ENCODE measurements at places on chromosomes 11 and 22. TPM values are rescaled to one million over a fixed set of nuclear protein-coding genes. Genes with fewer than 3 reads are reported as not detected.
A peak's percentile ranks its signal among the peaks of the same experiment; 100 is the strongest.

Gene TEAD1
- total RNA-seq = 131 TPM

Gene ZC3H7B
- total RNA-seq = 45.9 TPM

GRCh38 chr22:49046546-49047361 lies 780.9 kb downstream of the BRD1 start:
- DNase-seq = no peak

DNA sequence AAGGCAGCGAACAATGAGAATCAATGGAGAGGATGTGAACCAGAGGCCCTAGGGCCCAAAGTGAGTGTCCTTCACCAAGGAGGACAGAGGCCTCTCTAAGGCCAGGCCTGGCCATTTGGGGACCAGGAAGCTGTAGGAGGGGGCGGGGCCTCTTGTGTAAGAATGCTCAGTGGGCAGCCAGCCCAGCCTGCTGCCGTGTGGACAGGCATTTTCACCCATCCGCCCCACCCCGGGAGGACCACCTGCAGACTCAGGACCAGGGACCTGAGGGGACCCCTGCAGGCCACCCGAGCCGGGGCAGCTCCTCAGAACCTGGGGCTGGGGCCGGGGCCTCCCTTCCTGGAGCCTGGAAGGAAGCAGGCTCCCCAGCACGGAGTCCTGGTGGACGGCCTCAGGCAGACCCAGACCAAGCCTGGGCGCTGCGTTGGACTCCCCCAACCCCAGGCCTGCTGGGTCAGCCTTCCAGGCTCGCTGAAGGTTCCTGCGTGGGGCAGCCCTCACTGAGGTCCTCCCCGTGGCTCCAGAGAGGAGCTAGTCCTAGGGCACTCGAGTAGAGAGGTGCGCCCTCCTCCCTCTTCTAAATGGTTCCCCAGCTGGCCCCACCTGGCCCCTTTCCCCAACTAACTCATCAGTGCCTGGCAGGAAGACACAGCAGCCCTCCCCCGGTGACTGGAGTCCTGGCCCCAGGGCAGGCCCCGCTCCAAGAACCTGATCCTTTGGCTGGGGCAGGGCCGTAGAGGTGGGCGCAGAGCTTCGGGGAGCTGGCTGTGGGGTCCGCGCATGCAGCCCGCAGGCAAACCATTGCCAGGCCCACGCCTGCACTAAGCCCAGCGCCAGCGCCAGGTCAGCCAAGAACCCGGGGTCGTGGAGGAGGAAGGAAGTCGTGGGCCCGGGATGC lies 1.5 kb upstream of the TRABD start:
- DNase-seq = peak; percentile 61

GRCh38 chr11:63023222-63023814 lies 7.7 kb upstream of the SLC22A8 start:
- DNase-seq = no peak

Gene HTR3B
- not detected for total RNA-seq

All from fibroblast of the aortic adventitia (primary cell).